CD4-positive, alpha-beta T cell (primary cell): ENCODE measurements at places on chromosomes 12 and 14. TPM values are rescaled to one million over a fixed set of nuclear protein-coding genes. Genes with fewer than 3 reads are reported as not detected.

ZNF891 gene
- total RNA-seq: 4.5 TPM

DBX2 gene
- total RNA-seq: not detected

SMIM41 gene
- not detected for total RNA-seq

HAL gene
- total RNA-seq: 0.25 TPM

CCDC197 gene
- not detected for total RNA-seq

TAS2R7 gene
- total RNA-seq: not detected

PRICKLE1 gene
- total RNA-seq: not detected

NR4A1 gene
- 67.0 TPM for total RNA-seq

DNA sequence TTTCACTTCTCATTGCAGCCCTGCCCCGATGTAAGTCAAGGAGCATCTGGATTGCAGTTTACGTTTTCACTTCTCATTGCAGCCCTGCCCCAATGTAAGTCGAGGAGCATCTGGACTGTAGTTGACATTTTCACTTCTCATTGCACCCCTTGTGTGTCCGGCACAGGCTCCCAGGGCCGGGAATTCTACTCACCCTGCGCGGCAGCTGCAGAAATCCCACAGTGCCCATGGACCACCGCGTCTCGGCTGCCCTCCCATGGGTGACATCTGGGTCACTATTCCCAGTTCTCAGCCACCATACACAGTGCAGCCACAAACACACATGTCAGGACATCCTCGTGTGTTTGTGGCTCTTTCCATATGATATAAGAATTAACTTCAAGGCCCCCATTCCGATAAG is 378.5 kb downstream of the ADGRD1 start:
- H3K27ac ChIP-seq: no peak overlapping the region
- no peak for DNase-seq
- H3K4me3 ChIP-seq: no peak overlapping the region
- no peaks in the 10 kb centered on the region for H3K4me1 ChIP-seq

GRCh38 chr14:77508249-77508648 is 9.6 kb upstream of the ISM2 start:
- H3K27me3 ChIP-seq: no peaks in the 10 kb centered on the region
- H3K36me3 ChIP-seq: peaks cover 36% of the 10 kb centered on the region
- no peak overlapping the region for H3K27ac ChIP-seq
- H3K4me1 ChIP-seq: no peaks in the 10 kb centered on the region

DNA sequence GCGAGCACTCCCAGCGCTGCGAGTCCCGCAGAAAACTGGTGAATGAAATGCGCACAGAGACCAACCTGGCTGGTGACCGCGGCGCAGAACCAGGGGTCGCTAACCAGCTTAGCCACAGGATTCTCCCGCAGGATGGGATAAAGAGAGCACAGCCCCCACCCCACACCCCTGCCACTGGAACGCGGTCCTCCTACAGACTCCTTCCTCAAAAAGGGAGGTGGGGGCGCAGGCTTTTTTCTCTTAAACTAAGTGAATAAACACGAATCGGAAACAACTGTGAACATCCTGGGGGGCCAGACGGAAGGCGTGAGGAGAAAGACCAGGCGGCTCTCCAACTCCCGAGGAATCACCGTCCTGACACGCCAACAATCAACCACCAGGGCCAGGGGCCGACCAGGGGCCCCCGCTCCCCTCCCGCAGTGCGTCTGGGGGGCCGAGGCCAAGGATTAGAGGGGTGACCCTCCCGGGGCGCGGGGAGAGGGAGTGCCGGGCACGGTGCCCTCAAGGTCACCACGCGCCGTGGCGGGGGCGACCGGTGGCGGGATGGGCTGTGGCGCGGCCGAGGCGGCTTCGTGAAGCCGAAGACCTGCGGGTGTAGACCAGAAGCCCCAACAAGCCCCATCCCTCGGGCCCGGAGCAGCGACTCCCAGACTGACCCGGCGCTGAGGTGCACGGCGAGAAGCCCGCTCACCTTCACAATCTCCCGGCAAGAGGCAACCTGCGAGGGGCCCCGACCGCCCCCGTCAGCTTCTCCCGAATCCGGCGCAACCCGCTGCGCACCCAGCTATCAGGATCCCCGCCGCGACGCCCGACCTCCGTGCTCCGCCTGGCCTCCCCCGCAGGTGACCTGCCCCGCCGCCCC is 704 bp downstream of the ATP2B1 start:
- peak overlapping the region; percentile 99 for H3K4me3 ChIP-seq
- H3K4me1 ChIP-seq: peaks cover 25% of the 10 kb centered on the region
- H3K27me3 ChIP-seq: no peaks in the 10 kb centered on the region
- peak; percentile 66 for DNase-seq
- H3K27ac ChIP-seq: peak overlapping the region; percentile 88

DNA sequence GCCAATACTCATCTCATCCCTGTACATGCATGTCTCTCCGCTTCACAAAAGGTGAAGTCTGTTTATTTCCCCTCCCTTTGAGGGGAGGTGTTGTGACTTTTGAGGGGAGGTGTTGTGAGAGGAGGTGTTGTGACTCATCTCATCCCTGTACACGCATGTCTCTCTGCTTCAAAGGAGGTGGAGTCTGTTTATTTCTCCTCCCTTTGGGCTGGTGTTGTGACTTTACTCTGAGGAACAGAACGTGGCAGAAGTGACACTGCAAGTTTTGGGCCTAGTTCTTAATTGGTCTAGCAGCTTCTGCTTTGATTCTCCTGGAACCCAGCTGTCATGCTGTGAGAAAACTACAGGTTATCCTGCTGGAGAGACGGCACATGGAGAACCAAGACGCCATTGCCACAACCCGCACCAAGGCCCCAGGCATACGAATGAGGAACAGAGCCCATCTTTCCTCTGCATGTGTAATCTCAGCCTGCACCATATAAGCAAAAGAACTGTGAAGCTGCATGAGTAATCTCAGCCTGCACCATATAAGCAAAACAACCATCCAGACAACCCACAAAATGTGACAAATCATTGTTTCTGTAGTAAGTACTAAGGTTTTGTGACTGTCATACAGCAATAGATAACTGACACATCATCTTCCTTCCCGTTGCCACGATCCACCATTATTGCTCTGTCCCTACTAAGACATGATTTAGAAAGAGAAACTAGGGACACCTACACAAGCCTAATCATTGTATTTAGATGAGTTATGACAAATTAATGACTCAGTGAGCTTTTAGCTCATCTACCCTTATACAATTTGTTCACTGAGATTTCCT is 30.0 kb downstream of the GALNT4 start:
- peaks cover 24% of the 10 kb centered on the region for H3K36me3 ChIP-seq
- no peaks in the 10 kb centered on the region for H3K27me3 ChIP-seq
- H3K27ac ChIP-seq: no peak overlapping the region
- H3K4me3 ChIP-seq: no peak overlapping the region
- no peaks in the 10 kb centered on the region for H3K4me1 ChIP-seq

DNA sequence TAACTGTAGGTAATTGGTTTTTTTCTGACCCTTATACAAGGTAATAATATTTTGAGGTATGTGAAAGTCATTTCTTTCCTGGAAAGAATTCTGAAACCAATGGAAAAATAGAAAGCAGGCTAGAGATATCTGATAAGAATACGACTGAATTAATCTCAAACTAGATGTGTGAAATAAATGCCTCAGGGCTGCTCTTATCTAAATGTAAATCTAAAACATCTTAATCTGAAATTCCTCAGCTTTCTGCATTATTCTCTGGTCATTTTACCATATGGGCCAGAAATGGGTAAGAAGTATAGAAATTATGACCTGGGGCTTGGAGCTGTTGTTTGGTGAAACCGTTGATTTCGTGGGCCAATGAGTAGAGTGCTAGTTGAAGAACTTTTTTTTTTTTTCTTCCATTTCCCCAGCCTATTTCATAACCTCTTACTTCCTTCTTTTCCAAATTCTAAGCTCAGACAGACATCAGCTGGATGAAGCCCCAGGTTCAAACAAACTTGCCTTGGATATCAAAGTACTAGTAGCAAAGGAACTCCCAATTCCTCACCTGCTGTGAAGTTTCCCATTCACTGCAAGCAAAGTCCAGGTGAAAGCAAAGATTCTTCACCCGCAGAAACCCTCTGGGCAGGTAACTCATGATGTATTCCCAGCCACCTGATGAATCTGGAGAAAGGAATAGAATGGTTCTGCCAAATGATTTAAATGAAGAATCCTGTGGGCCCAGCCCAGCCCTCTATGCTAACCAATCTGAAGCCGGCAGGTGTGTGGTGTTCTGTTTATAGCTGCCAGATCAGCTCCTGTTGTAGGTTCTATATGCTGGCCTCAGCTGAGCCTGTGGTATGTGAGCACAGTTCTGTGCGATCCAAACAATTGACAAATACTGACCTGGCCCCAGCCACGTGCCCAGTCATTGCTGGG is 9.7 kb upstream of the FOS start:
- no peaks in the 10 kb centered on the region for H3K27me3 ChIP-seq
- H3K36me3 ChIP-seq: no peaks in the 10 kb centered on the region
- peaks cover 6% of the 10 kb centered on the region for H3K4me1 ChIP-seq
- H3K4me3 ChIP-seq: no peak overlapping the region

GRCh38 chr14:36928432-36928831 is 244.0 kb downstream of the SLC25A21 start:
- H3K4me1 ChIP-seq: no peaks in the 10 kb centered on the region
- no peaks in the 10 kb centered on the region for H3K36me3 ChIP-seq
- H3K4me3 ChIP-seq: no peak overlapping the region
- no peaks in the 10 kb centered on the region for H3K27me3 ChIP-seq
- no peak for DNase-seq

GRCh38 chr12:55682087-55682796 is 25.5 kb downstream of the ITGA7 start:
- no peak overlapping the region for H3K27ac ChIP-seq
- peaks cover 9% of the 10 kb centered on the region for H3K27me3 ChIP-seq
- H3K36me3 ChIP-seq: no peaks in the 10 kb centered on the region
- no peak overlapping the region for H3K4me3 ChIP-seq
- peaks cover 9% of the 10 kb centered on the region for H3K4me1 ChIP-seq

DNA sequence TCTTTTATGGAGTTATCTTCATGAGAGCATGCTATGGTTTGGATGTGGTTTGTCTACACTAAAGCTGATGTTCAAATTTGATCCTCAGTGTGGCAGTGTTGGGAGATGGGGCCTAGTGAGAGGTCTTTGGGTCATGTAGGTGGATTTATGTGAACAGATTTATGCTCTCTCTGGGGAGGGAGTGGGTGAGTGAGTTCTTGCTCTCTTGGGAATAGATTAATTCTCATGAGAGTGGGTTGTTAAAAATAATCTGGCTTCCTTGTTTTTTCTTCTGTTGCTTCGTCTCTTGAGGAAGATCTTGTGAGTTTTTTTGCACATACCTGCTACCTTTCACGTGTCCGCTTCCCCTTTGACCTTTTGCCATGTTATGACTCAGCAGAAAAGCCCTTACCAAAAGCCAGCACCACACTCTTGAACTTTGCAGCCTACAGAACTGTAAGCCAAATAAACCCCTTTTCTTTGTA is 20.5 kb downstream of the DERA start:
- no peaks in the 10 kb centered on the region for H3K4me1 ChIP-seq
- H3K27ac ChIP-seq: no peak overlapping the region
- H3K36me3 ChIP-seq: no peaks in the 10 kb centered on the region
- no peak overlapping the region for H3K4me3 ChIP-seq

DNA sequence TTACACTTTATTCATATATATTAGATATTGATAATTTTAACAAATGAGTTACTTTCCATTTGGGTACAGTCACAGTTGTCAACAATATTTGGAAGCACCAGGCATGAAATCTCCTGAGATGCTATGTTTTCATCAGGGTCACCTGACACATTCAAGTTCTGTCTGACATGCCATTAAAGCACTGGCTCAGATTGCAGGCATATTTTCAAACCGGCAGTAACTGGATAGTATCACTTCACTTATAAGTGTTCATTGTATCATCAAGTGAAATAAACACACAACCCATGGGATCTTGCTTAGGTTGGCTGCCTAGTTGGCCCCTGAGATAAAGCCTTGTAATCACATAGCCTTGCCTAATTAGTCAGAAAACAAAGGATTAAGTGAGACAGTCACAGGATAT is 4.8 kb downstream of the IFNG start:
- no peak for DNase-seq
- H3K36me3 ChIP-seq: no peaks in the 10 kb centered on the region
- no peaks in the 10 kb centered on the region for H3K4me1 ChIP-seq
- no peaks in the 10 kb centered on the region for H3K27me3 ChIP-seq

GRCh38 chr14:33019346-33019745 is 80.7 kb downstream of the NPAS3 start:
- H3K36me3 ChIP-seq: no peaks in the 10 kb centered on the region
- no peaks in the 10 kb centered on the region for H3K4me1 ChIP-seq
- H3K4me3 ChIP-seq: no peak overlapping the region
- H3K27me3 ChIP-seq: no peaks in the 10 kb centered on the region

DNA sequence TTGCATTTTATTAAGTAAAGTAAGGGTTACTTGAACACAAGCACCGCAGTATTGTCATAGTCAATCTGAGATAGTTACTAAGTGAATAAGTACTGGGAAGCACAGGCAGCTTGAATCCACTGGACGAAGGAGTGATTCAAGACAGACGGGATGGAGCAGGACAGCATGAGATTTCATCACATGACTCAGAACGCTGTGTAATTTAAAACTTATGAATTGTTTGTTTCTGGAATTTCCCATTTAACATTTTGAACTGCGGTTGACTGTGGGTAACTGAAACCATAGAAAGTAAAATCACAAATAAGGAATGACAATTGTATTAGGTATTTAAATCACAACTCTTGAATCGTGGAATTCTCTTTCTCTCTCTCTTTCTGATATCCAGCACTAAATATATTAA is 1630.4 kb upstream of the SEL1L start:
- H3K36me3 ChIP-seq: no peaks in the 10 kb centered on the region
- no peak for DNase-seq
- no peak overlapping the region for H3K4me3 ChIP-seq
- H3K27ac ChIP-seq: no peak overlapping the region
- H3K4me1 ChIP-seq: no peaks in the 10 kb centered on the region
- H3K27me3 ChIP-seq: no peaks in the 10 kb centered on the region

DNA sequence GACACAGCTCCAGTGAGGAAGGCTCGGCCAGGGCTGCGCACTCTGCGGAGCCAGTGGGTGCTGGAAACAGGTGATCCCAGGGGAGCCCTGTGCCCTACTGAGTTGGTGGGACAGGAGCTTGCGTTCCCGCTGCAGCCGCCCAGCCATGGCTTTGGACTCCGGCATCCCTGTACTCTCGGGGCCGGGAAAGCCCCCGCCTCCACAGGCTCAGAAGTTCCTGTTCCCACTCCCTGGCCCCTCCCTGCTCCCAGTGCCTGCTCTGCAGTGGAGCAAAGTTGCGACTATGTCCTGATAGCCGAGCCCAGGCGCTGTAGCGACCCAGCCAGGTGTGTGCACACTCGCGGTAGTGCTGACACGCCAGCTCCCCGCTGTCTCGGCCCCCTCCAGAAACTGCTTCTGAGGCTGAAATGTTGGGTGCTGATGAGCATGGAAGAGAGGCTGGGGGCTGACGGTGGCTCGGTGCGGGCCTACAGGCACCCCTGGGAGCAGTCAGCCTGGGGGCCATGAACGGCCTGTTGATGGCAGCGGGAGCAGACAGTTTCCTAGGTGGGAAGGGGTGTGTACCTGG is 344.6 kb upstream of the MGAT4C start:
- DNase-seq: no peak
- H3K27me3 ChIP-seq: no peaks in the 10 kb centered on the region
- H3K4me3 ChIP-seq: no peak overlapping the region
- H3K27ac ChIP-seq: no peak overlapping the region

GRCh38 chr12:117042171-117042842 is 56.9 kb downstream of the TESC start:
- no peaks in the 10 kb centered on the region for H3K4me1 ChIP-seq
- H3K36me3 ChIP-seq: no peaks in the 10 kb centered on the region
- no peak for DNase-seq

- no peaks in the 10 kb centered on the region for H3K27me3 ChIP-seq
- no peak overlapping the region for H3K4me3 ChIP-seq
- no peak overlapping the region for H3K27ac ChIP-seq
- H3K4me1 ChIP-seq: peaks cover 15% of the 10 kb centered on the region
- no peaks in the 10 kb centered on the region for H3K36me3 ChIP-seq
- no peak for DNase-seq
Measured at GRCh38 chr12:29146196-29146595, 2.9 kb upstream of the FAR2 start.
